CD4-positive, alpha-beta T cell treated with Interleukin-12 subunit alpha and Interleukin-12 subunit beta, for 1 hour (primary cell): ENCODE measurements at places on chromosomes 6 and 20.

DNA sequence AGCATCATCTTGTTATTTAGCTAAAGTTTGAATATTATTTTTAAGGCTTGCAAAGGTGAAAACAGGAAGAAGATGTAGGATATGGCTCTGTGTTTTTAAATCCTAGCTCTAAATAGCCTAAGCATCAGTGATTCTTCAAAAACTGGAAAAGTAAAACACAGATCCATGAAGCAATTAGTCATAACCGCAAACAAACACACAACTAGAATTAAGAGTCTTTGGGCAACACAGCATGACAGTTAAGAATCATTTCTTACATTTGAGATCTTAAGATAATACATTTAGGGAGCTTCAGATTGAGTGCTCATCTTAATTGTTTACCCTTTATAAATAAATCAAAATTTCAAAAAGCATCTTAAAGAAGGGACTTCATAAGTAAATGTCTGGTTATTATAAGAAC is 115.8 kb upstream of the MAP7 start:
- DNase-seq, result no peak

- DNase-seq, result no peak
Measured at GRCh38 chr6:22956029-22956681, 386.8 kb downstream of the HDGFL1 start.

- no peak for DNase-seq
Measured at GRCh38 chr20:1842281-1842680, 52.9 kb upstream of the SIRPA start.

DNA sequence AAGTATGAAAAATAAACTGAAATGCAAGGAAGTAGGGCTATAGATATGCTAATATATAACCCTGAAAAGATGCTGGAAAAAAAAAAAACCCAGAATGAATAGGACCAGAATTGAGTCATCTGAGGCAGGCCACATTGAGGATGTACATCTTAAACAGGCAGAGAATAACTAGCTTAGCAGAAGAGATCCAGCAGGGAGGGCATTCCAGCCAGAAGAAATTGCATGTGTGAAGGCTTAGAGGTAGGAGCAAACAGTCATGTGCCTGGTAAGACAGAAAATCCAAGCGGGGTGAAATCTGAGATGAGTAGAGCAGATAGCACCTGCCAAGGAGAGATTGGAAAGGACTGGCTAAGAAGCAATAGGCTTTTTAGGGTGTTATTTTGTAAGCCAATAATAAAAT is 2.6 kb downstream of the COL19A1 start:
- DNase-seq, result no peak

DNA sequence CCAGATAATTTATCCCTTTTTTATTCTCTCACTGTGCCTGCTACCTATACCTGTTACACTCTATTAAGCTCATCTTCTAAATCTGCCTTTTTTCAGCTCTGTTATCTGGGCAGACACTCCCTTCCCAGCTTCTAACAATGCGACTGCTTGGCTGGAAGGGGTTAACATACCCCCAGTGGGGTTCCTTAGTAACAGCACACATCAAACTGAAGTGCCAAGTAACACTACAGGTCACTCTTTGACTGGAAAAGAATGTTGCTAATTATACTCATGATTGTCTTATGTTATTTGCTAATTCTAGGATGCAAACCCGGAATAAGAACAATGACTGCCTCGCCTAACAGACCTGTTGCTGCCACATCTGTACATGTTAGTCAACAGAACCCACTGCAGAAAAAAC is 203.5 kb downstream of the EPM2A start:
- DNase-seq, result no peak

GRCh38 chr6:169847141-169847674 is 95.8 kb downstream of the ERMARD start:
- DNase-seq, result no peak

DNA sequence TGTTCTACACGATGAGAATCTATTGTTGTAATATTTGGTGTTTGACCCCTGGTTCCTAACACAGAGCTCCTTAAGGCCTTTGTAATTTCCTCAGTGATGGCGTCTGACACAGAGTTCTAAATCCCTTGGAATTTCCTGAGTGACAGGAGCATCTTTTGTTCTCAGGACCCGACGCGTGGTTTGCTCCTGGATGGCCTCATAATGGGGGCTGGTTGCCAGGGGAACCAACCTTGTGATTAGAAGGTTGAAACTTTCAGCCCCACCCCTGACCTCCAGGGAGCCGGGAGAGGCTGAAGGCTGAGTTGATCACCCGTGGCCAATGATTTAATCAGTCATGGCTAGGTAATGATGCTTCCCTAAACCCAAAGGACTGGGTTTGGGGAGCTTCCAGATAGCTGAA is 20.5 kb upstream of the ZNF133 start:
- no peak for DNase-seq

DNA sequence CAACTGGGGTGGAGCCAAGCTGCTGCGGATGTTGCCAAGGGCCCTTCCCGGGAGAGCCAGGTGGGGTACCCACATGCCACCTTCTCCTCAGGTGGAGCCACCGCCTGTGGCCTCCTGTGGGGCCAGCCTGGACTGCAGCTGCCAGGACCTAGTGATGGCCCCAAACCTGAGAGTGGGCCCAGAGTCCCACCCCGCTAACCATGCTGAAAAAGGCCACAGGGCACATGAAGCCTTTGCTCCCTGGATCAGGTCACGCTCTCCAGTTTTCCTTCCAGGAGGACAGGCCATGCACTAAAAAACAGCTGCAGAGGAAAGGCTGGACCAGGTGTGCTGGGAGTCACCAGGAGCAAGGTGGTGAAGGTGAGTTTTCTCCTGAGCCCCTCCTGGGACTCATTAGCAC is 73.9 kb upstream of the SLC22A16 start:
- no peak for DNase-seq
